ENCODE measurements at places on chromosomes 6 and 20.
A peak's percentile ranks its signal among the peaks of the same experiment; 100 is the strongest.

GRCh38 chr6:13331516-13332348, 3.4 kb upstream of the TBC1D7 start:
- no peak for DNase-seq

GRCh38 chr6:119215885-119216590, 133.5 kb downstream of the MAN1A1 start:
- no peak for DNase-seq

DNA sequence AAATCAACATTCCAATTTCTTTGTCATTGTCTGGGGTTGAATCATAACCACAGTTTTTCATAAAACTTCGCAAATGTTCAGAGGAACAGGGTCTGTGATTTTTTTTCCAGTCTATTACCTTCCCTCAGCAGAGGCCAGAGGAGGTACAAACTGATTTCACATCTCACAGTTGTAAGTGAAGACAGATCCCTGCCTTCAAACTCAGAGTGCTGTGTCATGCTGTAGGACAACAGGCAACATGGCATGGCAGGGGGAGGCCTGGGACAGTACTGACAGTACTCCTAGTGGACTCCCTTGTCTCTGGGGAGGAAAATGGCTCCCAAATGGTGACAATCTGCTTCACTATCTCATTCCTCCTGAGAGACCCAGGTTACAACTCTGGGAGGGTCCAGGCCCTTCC, 308.6 kb downstream of the CDC5L start:
- DNase-seq: no peak

- DNase-seq: no peak
These were observed 72.0 kb upstream of the F13A1 start for GRCh38 chr6:6392214-6393068.

- DNase-seq: no peak
These were observed 9.9 kb upstream of the HIVEP2 start for GRCh38 chr6:142954844-142955243.

DNA sequence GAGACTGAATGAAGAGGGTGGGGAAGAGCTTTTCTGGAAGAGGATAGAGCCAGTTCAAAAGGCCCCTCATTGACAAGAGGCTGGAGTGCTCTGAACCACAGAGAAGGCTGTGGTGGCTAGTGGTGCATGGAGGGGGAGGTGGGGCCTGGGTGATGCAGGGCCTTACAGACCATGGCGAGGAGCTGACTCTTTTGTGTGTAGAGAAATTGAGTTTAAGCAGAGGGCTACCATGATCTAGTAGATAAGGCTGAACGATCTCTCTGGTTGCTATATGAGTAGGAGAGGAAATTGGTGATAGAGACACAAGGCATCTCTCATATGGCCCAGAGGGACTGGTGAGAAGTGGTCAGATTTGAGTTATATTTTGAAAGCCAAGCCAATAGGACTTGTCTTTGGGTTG, 137.6 kb downstream of the UST start:
- DNase-seq: no peak

GRCh38 chr6:108120311-108120710, 45.5 kb upstream of the NR2E1 start:
- no peak for DNase-seq

GRCh38 chr6:41677124-41677921, 39.1 kb downstream of the MDFI start:
- no peak for DNase-seq

- no peak for DNase-seq
These were observed 14.2 kb upstream of the HLA-DRB1 start for GRCh38 chr6:32603888-32604287.

DNA sequence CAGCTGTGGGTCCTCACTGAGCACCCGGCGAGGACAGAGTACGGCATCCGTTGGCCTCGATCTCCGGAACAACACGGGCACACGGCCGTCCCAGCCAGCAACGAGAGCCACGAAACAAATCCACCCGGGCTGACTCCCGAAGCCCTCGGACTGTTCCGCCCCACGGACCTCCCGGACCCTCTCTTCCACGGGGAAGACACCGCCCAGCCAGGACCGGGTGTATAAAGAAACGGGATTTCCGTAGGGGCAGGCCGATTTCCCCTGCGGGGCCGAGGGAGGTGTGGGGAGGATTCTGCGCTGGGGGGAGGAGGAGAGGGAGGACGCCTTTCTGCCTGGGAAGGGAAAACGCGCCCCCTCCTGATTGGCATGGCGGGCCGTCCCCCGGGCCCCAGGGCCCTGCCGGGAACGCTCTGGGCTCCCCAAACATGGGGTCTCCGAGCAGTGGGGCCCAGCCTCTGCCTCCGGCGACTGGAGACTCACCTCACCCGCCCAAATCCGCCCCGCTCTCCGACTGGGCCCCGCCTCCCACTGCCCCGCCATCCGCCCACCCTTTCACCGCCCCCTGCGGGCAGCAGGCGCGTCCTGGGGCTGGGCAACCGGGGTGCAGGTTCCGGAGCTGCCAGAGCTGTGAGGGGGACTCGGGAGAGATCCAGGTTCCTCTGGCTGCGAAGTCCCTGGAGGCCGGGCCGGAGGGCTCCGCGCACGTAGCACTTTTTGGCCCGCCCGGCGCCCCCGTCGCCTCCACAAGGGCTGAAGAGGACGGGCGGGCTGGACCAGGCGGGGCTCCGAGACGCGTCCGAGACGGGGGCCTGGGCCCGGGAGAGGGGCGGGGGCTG, 679 bp upstream of the PPDPF start:
- peak; percentile 68 for DNase-seq

DNA sequence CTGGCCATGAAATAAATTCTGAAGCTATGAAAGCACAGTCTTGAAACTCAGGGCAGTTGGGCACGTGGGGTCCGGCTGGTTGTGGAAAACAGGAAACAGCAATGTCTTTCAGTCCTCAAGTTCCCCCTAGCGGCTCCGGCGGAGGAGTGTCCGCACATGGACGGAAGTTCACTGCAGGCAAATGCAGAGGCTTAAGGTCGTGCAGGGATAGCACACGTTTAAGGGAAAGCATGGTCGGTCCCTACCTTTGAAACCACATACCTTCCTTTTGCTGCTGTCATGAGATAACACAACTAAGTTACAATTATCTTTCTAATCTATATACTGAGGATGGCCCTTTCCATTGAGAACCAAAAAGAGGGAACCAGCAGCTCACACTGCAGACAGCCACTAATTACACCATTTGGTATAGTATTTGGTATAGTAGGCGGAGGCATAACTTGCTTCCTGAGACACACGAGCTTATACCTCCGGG, 52.6 kb upstream of the NFATC2 start:
- peak; percentile 82 for DNase-seq

GRCh38 chr20:50303573-50304500, 113.2 kb downstream of the CEBPB start:
- no peak for DNase-seq

GRCh38 chr6:134373282-134373922, 55.5 kb upstream of the SGK1 start:
- peak; percentile 34 for DNase-seq

DNA sequence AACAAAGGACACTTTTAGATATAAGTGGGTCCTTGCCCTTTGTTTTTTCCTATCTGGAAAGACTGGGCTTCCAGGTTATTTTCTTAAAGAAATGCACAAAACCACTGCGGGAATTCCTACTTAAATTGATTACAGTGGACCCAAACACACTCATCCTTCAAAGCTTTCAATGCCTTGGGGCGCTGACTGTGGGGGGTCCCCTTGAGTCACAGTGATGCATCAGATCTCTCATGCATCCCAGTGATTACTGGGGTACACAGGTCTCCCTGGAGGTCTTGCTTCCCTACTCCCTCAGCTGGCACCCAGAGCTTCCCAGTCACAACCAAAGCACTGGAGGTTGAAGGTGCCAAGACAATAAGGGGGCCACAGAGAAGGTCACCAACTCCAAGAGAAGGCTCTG, 20.7 kb downstream of the ABHD12 start:
- DNase-seq: no peak

DNA sequence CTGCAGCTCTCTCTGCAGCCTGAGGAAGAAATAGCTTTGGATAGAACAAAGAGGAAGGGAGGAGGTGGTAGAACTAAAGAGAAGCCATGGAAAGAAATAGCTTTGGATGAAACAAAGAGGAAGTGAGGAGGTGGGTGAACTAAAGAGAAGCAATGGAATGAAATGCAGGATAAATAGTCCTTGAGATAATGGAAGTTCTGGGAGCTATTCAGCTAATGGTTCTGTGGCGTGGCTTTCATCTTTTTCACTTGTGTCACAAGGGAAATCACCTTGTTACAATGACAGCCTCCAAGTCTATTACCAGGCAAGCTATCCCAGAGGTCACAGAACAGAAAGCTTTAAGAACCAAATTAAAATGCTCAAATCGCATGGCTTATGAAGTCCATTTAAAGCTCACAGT, 141.3 kb upstream of the ARG1 start:
- no peak for DNase-seq

DNA sequence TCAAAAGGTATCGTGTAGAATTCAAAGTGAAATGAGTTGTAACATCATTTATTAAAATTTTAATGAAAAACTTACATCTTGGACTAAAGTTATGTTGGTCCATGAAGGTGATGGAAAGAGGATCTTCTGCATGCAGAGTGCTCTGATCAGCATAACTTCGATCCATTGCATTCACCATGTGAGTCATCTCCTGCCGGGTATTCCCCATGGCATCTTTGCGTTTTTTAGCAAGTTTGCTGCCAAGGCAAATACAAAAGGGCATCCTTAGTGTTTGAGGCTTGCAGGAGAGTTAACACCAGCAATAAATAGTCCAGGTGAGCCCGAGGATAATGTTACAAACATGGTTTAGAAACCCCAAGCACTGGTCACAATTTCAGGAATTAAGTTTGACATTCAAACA, 104.2 kb upstream of the THEMIS start:
- DNase-seq: no peak

GRCh38 chr20:9128568-9128967, 59.7 kb downstream of the PLCB4 start:
- DNase-seq: no peak

GRCh38 chr6:150880336-150880735, 14.8 kb downstream of the MTHFD1L start:
- no peak for DNase-seq

DNA sequence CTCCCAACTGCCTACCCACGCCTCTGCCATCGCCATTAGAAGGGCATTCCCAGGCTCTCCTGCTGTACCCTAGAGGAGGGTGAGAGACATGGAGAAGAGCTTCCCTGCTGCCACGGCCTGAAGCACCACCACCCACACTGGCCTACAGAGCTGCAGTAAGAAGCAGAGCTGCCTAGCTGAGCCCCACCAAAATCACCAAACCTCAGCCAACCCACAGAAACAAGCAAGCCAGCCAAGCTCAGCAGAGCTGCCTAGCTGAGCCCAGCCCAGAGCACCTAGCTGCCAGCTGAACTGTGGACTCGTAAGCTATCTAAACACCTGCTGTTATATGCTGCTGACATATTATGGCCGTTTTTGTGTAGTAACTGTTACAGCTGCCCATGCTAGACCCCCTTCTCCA, 149.2 kb downstream of the PCSK2 start:
- no peak for DNase-seq

- DNase-seq: no peak
These were observed 72.4 kb downstream of the GRIK2 start for GRCh38 chr6:101465863-101466262.

- DNase-seq: no peak
These were observed 104.8 kb downstream of the SOBP start for GRCh38 chr6:107594736-107595135.

- no peak for DNase-seq
These were observed 65.5 kb downstream of the NRN1 start for GRCh38 chr6:5941188-5941587.

DNA sequence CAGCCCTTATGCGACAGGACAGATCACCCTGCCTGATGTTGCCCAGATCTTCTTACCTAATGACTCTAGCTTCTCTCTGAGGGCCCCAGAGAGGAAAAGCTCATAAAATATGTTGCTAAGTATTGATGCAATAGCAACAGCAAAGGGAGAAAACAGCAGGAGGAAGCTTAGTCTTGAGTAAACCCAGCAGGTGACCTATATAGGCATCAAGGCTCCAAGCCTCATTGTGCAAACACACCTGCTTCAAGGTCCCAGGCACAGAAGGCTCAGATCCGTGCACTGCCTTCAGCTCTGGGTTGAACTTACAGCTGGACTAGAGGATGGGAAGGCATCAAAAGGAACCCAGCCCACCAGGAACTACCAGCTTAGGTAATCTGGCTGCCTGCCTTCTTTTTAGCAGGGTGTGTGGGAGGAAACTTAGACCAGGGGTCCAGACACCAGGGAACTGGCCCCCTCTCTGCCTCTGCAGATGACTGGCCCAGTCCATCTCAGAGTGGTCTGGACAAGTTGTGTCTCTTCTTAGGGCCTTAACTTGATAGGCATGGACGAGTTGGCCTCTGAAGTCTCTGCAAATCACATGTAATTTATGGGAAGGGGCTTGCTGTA, 34.4 kb downstream of the TGM3 start:
- DNase-seq: no peak

GRCh38 chr6:1491591-1492319, 102.4 kb downstream of the FOXF2 start:
- no peak for DNase-seq

DNA sequence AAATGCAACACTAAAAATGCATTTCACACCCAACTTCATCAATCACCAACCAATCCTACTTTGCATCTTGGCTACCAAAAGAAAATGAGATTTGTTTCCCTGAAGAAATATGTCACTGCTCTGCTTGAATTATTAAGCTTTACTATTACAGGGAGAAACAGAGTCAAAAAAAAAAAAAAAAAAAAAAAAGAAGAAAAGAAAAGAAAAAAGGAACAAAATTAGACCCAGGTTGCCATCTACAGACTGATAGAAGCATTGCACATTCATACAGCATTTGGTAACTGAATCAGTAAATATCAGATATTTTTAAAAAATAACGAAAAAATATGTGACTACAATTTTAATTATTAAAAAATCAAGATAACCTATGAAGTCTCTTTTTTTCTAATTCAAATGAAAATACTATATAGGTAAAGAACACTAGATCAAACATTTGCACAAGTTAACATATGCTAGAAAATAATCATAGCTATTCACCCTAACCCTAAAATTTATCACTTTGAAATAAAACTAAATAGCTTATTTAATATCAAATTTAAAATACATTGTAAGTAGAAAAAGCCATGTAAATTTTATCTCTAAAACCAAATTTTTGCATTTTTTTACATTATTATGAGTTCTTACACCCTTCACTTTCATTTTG, 83.3 kb downstream of the DCDC2 start:
- DNase-seq: no peak

- DNase-seq: no peak
These were observed 340.7 kb downstream of the ADGRB3 start for GRCh38 chr6:68975816-68976215.

DNA sequence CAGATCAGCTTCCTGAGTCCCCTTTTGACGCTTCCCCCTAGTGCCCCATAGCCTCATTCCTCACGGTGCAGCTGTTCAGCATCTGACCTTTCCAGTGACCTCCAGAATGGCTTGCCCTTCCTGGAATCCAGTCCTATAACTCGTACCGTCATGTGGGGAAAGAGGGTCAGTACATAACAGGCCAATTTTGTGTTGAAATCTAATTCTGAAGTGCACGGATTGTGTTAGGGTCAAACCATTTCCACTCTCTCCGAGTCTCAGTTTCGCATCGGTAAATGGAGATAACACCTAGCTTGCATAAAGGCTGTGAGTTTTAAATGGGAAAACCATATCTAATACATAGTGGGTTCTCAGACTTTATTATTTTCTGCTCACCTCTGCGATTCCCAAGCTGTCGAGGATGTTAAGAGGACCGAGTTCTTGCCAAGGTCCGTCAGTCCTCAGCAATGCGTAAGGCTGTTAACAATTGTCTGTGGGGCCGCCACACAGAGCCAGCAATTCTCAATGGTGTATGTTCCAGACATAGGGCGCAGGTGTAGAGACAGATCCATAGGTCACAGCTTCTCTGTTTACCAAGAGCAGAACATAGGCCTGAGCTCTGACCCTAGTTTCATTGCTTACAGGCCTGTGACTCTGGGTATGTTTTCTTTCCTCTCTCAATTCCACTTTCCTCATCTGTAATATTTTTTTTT, 45.5 kb upstream of the CCR6 start:
- no peak for DNase-seq

GRCh38 chr6:100891079-100891478, 9.9 kb upstream of the ASCC3 start:
- DNase-seq: no peak
